Melanocyte of skin (primary cell): ENCODE measurements at places on chromosomes 4 and X. TPM values are rescaled to one million over a fixed set of nuclear protein-coding genes. Genes with fewer than 3 reads are reported as not detected.

LEF1 gene
- 46.1 and 163 TPM in 2 replicates for total RNA-seq

CFI gene
- 0.33 TPM in 1 of 2 replicates, not detected in the other for total RNA-seq

CT45A3 gene
- not detected in 2 replicates for total RNA-seq

STK26 gene
- 7.6 and 10.5 TPM in 2 replicates for total RNA-seq
